ENCODE measurements at places on chromosomes 1 and 21.

- H3K4me1 ChIP-seq, result no peaks in the 10 kb centered on the region
- no peaks in the 10 kb centered on the region for H3K36me3 ChIP-seq
- H3K4me3 ChIP-seq, result no peak overlapping the region
Observed at GRCh38 chr1:222079566-222079965, 337.7 kb upstream of the DUSP10 start.

GRCh38 chr1:182173808-182174512 lies 112.4 kb upstream of the ZNF648 start:
- no peak for DNase-seq
- H3K27me3 ChIP-seq, result no peaks in the 10 kb centered on the region
- H3K4me1 ChIP-seq, result peaks cover 3% of the 10 kb centered on the region
- no peak overlapping the region for H3K4me3 ChIP-seq

GRCh38 chr21:26077521-26077920 lies 93.0 kb downstream of the APP start:
- H3K27ac ChIP-seq, result no peak overlapping the region
- no peak for DNase-seq
- peaks cover 3% of the 10 kb centered on the region for H3K36me3 ChIP-seq
- no peaks in the 10 kb centered on the region for H3K27me3 ChIP-seq

DNA sequence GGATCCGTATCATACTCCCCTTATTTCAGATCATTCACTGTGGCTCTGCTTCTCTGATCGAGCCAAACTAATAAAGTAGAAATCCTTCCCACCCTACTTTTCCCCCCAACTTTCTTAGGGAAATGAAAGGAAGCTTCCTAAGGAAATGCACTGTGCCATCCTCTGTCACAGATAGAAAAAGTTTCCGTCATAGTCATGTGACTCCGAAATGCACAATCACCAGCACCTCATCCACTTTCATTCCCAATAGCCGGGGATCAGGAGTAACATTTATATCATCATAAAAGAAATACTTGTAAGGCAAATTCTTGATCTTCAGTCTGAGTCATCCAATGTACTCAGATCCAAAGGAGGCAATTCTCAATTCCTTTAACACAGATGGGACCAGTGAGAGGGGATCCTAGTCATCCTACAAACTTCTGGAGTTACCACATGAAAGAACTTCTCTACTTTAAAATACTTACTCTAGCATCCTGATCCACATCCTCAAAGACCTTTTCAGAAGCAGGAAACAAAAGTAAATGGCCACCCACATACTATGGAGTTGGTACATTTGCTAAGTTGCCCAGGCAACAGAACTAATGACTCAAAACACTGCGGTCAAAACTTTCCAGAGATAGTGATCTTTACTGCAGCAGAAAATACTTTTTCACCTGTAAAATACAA lies 97.8 kb upstream of the ZC3H11B start:
- DNase-seq, result no peak
- no peaks in the 10 kb centered on the region for H3K36me3 ChIP-seq
- no peak overlapping the region for H3K27ac ChIP-seq
- no peak overlapping the region for H3K4me3 ChIP-seq

DNA sequence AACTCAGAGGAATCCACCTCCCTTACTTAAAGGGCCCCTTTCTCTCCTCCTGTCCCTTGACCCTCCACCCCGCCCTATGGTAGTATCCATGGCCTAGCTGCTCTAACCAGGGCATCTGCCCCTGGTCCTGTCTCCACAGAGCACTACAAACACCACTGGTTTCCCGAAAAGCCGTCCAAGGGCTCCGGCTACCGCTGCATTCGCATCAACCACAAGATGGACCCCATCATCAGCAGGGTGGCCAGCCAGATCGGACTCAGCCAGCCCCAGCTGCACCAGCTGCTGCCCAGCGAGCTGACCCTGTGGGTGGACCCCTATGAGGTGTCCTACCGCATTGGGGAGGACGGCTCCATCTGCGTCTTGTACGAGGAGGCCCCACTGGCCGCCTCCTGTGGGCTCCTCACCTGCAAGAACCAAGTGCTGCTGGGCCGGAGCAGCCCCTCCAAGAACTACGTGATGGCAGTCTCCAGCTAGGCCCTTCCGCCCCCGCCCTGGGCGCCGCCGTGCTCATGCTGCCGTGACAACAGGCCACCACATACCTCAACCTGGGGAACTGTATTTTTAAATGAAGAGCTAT lies 1.7 kb downstream of the BTG2 start:
- peaks cover 59% of the 10 kb centered on the region for H3K4me1 ChIP-seq
- peak overlapping the region; percentile 97 for H3K4me3 ChIP-seq
- no peaks in the 10 kb centered on the region for H3K27me3 ChIP-seq
- H3K36me3 ChIP-seq, result peaks cover 59% of the 10 kb centered on the region
- DNase-seq, result peak; percentile 63

DNA sequence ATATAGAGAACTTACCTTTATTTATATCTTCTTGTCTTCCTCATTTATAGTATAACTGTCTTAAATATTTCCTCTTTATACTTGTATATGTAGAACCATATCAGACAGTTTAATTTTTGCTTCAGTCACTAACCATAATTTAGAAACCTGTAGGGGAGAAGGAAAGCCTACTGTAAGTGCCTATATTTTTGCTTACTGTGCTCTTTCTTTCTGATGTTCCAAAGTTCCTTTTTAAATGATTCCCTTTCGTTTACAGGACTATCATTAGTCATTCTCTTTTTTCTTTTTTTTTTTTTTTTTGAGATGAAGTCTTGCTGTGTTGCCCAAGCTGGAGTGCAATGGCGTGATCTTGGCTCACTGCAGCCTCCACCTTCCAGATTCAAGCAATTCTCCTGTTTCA lies 109.7 kb downstream of the CENPF start:
- peaks cover 2% of the 10 kb centered on the region for H3K27me3 ChIP-seq
- no peak overlapping the region for H3K4me3 ChIP-seq
- H3K27ac ChIP-seq, result no peak overlapping the region
- H3K4me1 ChIP-seq, result no peaks in the 10 kb centered on the region
- H3K36me3 ChIP-seq, result no peaks in the 10 kb centered on the region
- DNase-seq, result no peak

DNA sequence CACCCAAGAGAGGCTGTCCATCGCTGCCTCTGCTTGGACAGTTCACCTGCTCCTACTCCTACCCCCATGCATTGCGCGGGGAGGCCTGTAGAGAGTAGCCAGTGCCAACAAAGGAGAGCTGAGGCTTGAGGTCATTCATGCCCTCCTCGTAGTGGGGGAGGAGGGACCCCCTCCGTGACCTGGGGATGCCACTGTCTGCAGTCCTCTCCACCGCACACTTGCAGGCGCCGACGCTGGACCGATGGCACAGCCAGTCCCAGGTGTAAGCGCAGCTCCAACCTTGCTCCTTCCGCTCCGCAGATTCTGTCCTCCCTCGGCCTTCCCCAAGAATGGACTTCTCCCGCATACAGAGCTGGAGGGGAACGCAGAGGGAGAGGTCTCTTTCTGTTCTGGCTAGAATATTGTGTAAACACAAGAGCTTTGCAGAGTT lies 672 bp upstream of the PHLDA3 start:
- no peak for DNase-seq
- peak overlapping the region; percentile 80 for H3K4me3 ChIP-seq
- H3K4me1 ChIP-seq, result peaks cover 6% of the 10 kb centered on the region

DNA sequence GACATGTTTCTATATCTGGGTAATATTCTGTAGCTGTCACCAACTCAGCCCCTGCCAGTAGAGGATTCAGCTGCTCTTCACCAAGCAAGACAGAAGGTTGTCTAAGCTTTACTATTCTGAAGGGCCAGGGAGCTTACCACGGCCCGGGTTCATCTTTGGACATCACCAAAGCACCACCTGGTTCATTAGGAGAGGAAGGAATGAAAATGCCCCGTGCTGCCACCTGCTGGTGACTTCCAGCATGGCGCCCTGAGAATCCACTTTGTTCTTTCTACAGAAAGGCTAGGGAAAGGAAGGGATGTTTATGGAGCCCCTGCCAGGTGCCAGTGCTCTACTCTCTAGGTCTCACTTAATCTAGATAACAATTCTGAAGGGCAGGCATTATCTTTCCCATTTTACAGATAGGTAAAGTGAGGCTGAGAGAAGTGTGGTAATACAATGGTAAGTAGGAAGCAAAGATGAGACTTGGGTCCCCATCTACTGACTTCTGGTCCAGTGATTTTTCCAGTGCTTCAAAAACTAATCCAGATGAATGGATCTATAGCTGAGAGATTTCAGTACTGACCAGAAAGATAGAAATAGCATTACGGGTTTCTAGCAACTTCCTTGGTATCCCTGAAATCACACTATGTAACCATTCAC lies 79.5 kb downstream of the BEND5 start:
- no peaks in the 10 kb centered on the region for H3K36me3 ChIP-seq
- H3K4me3 ChIP-seq, result no peak overlapping the region
- peak; percentile 75 for DNase-seq
- H3K27me3 ChIP-seq, result peaks cover 14% of the 10 kb centered on the region
- no peak overlapping the region for H3K27ac ChIP-seq

- H3K4me3 ChIP-seq, result peak overlapping the region; percentile 16
- peaks cover 14% of the 10 kb centered on the region for H3K36me3 ChIP-seq
- peak overlapping the region; percentile 95 for H3K27ac ChIP-seq
- DNase-seq, result peak; percentile 80
- no peaks in the 10 kb centered on the region for H3K27me3 ChIP-seq
- peaks cover 72% of the 10 kb centered on the region for H3K4me1 ChIP-seq
Observed at GRCh38 chr1:15949453-15950245, 26.3 kb downstream of the ZBTB17 start.

DNA sequence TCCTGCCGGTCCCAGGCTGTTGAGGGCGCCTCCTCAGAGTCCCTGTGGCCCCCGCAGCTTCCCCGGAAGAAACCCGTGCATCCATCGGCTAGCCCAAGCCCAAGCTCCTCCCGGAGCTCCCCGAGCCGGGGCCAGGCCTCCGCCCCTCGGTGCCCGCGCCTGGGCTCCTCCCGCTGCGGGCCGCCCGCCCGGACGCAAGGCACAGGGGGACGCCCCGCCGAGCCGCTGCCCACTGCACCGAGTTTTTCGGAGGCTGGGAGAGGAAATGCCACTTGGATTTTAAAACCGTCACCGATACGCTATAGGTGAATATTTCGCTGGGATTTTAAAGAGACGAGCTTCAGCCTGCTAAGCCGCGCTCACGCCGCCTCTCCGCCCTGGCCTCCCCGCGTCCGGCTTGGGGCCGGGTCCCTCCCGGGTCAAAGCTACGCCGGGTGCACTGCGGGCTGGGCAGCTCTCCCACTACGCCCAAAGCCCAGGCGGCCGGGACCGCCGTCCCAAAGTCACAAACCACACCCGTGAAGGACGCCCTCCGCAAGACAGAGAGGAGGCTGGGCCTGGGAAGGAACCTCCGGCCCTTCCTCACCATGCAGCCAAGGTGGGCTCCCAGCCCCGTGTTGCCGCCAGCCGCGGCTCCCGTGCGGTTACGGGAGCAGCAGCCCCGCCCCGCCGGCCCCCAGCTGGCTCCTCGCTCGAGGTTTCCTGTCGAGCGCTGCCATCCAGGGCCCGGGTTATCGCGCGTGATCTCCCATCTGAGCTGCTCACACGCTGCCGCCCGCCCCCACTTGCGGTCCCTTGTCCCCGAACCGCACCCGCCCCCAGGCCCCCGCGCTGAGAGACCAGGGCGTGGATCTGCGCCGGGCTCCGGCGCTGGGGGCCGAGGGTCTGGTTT lies 63.2 kb downstream of the CD247 start:
- H3K27me3 ChIP-seq, result no peaks in the 10 kb centered on the region
- peak overlapping the region; percentile 87 for H3K27ac ChIP-seq
- DNase-seq, result peak; percentile 83
- peak overlapping the region; percentile 79 for H3K4me3 ChIP-seq

- peak overlapping the region; percentile 9 for H3K27ac ChIP-seq
- H3K27me3 ChIP-seq, result no peaks in the 10 kb centered on the region
- H3K4me3 ChIP-seq, result no peak overlapping the region
- H3K36me3 ChIP-seq, result peaks cover 42% of the 10 kb centered on the region
- no peak for DNase-seq
Observed at GRCh38 chr1:41622859-41623732, 138.6 kb upstream of the EDN2 start.

DNA sequence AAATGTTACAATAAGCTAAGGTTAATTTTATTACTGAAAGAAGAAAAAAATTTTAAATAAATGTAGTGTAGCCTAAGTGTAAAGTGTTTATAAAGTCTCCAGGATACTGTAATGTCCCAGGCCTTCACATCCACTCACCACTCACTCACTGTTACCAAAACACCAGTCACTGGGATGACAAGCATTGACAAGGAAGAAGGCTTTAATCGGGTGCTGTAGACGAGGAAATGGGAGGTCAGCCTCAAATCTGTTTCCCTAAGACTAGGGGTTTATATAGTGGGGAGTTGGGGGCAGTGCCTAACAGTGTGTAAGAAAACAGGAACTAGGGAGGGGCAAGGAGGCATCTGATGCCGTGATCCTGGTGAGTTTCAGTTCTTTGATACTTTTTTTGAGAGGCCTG lies 69.4 kb downstream of the CHRM3 start:
- H3K4me1 ChIP-seq, result peaks cover 10% of the 10 kb centered on the region
- H3K27ac ChIP-seq, result no peak overlapping the region
- no peaks in the 10 kb centered on the region for H3K27me3 ChIP-seq
- DNase-seq, result no peak
- no peak overlapping the region for H3K4me3 ChIP-seq
- no peaks in the 10 kb centered on the region for H3K36me3 ChIP-seq

DNA sequence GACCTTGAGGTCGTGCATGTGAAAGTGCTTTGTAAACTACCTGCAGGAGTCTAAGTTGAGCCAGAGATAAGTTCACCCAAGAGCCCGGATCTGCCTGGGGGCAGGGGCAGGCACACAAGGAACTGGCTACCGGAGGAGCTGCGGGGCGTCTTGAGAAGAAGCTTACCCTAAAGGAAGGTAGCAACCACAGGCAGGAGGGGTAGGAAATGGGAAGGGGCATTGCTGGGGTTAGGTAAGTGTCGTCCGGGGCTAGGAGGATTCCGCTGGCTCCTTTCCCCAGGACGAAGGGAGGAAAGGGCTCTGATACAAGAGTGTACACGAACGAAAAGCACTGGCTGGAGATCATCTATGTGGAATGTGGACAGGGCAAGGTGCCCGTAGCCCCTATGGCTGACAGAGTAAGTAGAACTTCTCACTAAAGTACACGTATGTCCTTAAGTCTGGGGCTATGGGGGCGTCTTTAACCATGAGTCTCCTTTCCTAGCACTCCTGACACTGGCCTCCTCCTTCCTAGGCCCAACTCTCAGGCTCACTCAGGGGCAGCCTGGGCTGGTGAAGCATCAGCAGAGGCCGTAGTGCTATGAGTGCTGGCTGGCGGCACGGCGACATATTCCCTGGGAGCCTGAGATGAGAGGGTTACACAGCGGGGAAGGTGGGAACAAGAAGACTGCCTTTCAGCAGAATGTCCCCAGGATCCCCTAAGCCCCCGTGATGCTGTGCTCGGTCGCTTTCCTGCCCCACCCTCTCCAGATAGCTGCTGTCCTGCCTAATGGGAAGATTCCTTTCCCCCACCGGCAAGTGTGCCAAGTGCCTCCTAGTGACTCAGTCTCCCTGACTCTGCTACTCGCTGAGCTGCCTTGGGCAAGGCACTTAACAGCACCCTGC lies 9.1 kb upstream of the GALNT2 start:
- H3K27me3 ChIP-seq, result peaks cover 3% of the 10 kb centered on the region
- H3K4me1 ChIP-seq, result no peaks in the 10 kb centered on the region
- DNase-seq, result no peak
- H3K27ac ChIP-seq, result no peak overlapping the region
- no peaks in the 10 kb centered on the region for H3K36me3 ChIP-seq

DNA sequence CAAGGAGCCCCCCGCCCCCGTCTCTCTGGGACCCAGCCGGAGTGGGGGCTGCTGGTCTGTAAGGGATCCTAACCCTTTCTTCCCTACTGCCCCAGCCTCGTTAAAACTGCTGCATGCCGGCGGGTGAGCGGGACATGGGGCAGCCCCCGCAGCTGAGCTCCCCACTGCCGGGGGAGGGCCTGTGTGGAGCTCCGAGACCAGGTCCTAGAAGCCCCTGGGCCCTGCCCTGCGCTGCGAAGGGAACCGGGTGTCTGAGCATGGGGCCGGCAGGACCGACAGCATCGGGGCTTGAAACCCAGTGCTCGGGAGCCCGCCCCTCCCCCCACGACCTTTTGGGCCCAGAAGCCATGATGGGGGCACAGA lies 9.2 kb upstream of the COL6A1 start:
- no peak for DNase-seq
- no peak overlapping the region for H3K4me3 ChIP-seq
- H3K4me1 ChIP-seq, result peaks cover 15% of the 10 kb centered on the region
- peaks cover 12% of the 10 kb centered on the region for H3K27me3 ChIP-seq
- no peak overlapping the region for H3K27ac ChIP-seq

All from activated naive CD4-positive, alpha-beta T cell treated with anti-CD3 and anti-CD28 coated beads for 36 hours (primary cell).